ENCODE measurements at places on chromosomes 7 and 10.

DNA sequence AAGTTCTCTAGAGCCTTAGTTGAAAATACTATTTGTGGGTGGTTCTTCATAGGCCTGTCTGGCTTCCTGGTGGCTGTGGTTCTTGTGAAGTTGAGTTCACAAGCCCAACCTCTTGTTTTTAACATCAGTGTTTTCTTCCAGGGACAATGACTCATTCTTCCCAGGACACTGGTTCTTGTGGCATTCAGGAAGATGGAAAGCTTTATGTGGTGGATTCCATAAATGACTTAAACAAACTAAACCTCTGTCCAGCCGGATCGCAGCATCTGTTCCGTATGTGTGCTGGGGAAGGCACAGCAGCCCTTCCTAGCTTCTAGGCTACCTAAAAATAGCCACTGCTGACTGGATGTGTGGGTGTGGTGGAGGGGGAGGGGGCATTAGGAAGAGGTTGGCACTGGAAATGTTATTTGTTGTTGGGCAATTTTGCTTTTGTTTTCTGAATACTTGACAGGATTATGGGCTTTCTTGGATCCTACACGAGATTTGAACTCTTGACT, 3.9 kb downstream of the LSMEM1 start:
- peak; percentile 55 for DNase-seq

DNA sequence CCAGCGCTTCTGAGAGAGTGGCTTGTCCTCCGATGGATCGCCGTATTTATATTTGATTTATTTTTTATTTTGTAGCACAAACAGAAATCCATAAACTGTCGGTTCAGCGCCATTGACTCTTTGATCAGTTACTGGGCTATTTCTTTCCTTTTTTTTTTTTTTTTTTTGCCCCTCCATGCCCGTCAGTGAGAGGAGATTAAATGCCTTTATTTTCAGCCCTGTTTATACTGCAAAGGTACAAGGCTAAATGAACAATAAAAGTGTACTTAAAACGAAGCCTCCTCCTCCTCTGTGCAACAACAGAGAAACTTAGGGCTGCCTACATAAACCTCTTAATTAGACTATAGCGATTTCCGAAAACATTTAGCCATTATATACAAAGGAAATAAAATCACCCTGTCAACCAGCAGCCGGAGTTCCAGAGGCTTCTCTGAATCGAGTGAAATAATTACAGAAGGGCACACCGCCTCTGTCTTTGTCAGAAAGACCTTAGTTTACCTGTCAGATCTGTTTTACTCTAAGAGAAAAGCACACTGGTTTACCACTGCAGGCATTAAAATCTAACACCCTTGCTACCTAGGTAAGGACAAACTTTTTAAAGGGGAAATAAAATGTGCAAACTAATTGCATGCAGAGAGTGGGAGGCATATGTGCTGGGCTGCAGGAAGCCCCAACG, 3.5 kb downstream of the EBF3 start:
- DNase-seq = no peak

DNA sequence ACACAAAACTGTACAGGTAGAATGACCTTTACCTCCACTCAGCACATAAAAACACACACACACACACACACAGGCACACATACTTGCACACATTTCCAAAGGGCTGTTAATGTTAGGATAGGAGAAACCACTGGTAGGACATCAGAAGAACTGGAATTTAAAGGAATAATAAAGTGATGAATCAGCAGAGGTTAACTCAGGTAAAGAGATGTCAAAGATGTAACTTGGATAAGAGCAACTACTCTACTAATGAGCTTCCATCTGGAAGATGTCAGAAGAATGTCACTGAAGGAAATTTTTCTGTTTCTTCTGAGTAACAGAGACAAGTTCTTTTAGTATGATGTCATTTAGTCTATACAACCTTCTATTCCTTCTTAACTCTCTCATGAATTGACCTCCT, 26.4 kb upstream of the GPR37 start:
- DNase-seq = no peak

DNA sequence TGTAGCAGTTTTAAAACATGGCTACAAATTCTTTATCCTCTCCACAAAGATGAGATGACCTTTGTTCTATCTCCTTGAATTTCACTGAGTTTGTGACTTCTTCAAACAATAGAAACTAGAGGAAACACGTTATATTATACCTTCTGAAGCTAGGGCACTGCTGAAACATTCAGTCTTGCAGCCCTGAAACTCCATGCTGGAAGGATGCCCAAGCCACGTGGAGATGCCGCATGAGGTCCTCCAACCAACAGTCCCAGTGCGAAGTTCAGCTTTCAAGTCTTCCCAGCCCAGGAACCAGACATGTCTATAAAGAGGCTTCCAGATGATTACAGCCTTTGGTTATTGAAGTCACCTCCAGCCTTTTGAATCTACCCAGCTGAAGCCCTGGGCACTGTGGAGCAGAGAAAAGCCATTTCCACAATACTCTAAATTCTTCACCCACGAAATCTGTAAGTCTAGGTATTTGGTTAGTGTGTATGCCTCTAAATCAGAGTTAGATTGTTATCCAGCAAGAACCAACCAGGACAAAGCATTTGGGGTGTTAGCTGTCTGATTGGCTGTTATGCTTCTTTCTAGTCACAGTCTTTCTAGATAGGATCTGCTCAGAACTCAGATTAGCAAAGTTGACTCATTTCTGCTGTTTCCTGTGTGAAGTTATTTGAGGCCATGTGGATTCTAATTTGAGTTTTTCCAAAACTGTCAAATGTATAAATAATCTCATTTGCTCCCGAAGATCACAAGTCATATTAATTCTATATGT, 186.5 kb upstream of the TMEM72 start:
- peak; percentile 66 for DNase-seq
